Stimulated activated CD8-positive, alpha-beta memory T cell treated with anti-CD3 and anti-CD28 coated beads, Interleukin-4, amount 100 ng/mL, for 1 hour (primary cell): ENCODE measurements at places on chromosomes 3 and 15.

- DNase-seq: no peak
Measured at GRCh38 chr3:109806929-109807328, 469.6 kb upstream of the DPPA4 start.

DNA sequence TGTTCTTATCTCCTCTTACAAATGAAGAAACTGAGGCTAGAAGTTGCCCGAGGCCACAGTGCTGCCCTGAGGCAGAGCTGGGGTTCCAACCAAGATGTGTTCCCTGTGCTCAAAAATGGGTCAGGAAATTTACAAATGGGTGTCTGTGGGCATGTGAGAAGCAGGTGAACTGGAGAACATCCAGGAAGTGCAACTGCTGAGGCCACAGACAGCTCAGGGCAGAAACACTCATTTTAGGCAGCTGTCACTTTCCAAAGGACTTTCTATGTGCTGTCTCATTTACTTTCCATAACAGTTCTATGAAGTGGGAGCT, 47.2 kb upstream of the ATP2B2 start:
- DNase-seq: no peak

DNA sequence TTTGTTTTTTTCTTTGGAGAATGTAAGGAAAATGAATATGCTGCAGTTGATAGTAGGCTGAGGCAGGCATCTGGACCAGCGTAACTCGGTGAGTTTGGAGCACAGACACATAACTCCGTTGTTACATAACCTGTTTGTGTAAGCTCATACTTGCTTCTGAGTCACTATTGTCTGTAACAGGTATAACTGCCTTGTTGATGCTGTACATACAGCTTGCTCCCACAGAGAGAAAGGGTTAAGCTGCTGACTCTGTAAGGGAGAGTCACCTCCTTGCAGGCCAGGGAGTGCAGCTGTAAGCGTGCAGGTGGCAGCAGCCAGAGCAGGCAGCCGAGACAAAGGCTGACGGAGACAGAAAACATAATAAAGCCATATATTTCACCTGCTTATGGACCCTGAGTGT, 20.4 kb downstream of the RETNLB start:
- DNase-seq: no peak

DNA sequence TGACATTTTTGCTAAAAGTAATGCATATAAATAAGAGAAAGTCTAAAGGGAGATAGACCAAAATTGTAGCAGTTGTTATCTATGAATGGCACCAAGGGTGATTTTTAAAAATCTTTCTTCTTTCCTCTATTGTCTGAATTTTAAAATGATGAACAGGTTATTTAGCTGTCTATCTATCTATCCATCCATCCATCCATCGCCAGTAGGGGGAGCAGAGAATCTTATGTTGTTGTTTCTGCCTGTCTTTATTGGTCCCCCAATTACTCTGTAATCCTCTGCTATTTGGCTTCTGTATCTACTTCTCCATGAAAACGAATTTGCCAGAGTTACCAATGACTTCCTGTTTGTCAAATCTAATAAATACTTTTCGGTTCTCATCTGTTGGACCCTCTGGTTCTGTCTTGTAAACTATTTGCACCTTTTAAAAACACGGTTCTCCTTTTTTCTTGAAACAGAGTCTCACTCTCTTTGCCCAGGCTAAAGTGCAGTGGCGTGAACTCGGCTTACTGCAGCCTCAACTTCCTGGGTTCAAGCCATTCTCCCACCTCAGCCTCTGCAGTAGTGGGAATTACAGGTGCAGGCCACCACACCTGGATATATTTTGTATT, 86.0 kb downstream of the ECT2 start:
- DNase-seq: no peak

GRCh38 chr15:101357333-101357732, 62.3 kb upstream of the SNRPA1 start:
- DNase-seq: no peak

DNA sequence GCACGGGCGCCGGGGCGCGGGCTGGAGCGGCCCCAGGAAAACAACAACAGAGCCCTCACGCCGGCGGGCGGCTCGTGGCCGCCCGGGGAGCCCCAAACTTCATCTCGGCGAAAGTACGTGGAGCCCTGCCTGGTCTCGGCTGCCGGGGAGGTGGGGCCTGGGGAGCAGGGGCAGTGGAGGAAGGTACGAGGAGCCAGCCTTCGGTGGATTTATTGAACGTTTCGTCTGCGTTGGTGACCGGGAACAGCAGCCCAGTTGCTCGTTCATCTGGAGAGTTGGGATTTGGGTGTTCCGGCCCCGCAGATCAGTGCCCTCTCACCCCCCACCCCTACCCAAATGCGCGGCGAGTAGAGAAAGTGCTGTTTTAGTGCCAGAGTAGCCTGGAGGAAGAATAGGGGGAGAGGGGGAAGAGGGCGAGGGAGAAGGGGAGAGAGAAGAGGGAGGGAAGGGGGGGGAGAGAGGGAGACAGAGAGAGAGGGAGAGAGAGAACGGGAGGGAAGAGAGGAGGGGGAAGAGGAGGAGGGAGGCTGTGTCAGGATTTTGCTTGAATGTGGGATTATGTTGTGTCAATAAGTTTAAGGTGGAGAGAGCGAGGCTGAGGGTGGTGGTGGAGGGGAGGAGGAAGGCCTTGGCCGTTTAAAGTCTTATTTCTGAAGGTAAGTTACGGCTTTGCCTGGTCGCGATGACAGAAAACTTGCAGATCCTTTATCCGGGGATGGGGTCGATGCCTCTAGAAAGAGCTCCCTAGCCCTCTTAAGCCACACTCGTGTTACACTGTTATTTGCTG, 970 bp downstream of the BBX start:
- DNase-seq: no peak

DNA sequence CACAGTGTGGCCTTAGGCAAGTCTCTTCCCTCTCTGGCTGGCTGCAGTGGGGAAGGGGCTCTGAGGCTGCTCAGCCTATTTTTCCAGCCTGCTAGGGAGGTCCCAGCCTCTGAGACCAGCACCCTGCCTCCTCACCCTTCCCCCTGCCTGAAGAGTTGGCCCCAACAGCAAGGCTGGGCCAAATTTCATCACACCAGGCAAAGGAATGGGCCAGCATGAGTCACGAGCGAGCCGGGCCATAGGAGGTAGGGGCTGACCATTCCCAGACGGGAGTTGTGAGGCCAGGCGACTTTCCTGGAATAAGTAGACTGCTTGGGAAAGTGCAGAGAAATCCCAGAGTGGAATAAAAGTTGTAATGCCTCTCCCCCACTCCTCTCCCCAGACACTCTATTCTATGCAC, 5.7 kb upstream of the FBLN2 start:
- DNase-seq: no peak

DNA sequence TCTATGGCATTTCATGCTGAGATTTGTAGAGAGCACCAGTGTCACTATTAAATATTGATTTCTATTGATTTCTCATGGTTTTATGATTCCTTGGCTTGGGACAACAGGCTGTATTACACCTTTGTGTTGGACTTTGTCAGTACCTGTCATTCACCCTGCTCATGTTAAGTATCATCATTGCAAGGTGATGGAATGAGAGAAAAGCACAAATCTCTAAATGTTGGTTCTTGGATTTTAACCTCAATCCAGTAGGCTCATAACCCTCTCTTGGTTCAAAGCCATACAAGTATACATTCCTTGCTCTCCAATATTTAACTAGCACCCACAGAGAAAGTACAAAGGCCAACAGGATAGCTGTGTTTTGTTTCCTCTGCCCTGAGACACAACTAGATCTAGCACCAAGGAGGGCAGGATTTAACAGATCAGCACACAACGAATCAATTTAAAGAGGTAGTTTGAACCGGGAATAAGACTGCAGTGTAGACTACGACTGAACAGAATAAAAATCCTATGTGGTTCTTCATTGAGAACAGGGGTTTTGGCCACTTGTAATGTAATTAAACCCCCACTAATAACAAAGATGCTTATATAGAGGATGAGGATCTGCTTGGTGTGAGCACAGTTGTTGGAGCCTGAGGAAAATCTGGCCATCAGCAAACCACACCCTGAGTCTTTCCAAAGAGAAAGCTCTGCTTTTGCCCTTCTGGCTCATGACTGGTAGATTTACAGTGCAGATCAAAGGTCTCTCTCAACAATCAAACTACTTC, 78.0 kb upstream of the TNFSF10 start:
- DNase-seq: no peak
